ENCODE measurements at places on chromosomes 16 and 17.

- no peak for DNase-seq
These were observed 3.7 kb upstream of the PER1 start for GRCh38 chr17:8155996-8156245.

DNA sequence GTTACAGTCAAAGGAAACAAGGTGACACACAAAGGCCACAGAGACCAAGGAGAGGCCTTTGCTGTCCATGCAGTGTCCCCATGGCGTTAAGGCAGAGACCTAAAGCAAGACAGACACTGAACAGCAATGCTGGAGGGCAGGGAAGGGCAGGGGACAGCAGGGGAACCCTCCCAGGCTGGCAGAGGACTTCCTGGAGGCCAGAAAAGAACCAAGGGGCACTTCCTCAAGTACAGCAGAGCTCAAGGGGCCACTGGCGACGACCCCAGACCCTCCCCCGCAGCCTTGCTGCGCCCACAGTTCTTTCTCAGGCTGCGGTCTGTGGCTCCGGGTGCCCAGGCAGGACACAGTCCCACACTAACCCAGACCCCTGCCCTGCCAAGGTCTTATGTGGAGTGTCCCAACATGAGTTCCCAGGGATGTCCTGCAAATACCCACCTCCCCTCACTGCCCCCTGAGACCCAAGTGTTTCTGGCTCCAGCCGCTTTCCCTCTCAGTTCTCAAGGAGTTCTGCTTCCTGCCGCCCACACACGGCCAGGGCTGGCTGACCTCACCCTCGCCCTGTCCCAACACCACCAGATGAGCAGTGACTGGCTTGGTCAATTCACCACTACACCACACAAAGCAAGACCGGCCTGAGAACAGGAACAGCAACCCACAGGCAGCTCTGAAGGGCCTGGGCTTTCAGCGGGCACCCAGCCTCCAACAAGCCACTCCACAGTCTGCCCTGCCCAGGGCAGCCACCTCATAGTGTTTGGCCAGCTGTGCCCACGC lies 4.2 kb downstream of the CLCN7 start:
- no peak for DNase-seq

- no peak for DNase-seq
These were observed 49.0 kb upstream of the ENPP7 start for GRCh38 chr17:79681628-79682261.

DNA sequence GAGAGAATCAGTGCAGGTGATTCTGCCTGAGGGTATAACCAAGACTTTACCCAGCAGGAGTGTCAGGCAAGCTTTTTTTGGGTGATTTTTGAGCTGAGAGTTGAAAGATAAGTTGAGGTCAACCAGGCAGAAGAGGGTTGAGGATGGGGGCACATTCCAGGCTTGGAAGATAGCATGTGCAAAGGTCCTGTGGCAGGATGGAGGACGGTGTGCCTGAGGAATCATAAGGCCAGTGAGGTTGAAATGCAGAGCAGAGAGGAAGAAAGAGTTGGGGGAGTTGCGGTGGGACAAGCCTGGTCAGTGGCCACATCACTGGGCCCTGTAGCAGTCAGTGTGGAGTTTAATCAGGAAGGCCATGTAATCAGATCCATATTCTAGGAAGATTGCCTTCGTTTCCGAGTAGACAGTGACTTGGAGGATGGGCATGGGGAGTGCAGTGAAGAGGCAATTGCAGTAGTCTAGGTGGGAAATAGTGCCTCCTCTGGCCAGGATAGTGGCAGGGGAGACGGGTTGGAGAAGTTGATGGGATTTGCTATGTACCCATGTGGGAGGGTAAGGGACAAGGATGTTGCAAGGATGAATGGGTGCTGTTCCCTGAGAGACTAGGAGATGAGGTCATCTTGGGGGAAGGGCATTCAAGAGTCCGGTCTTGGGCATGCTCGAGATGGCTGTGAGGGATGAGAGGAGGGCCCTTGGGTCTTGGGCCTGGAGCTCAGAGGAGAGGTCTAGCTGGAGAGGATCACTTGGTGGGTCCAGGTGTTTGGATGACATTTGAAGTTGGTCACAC lies 3.9 kb downstream of the PLEKHG4 start:
- no peak for DNase-seq

DNA sequence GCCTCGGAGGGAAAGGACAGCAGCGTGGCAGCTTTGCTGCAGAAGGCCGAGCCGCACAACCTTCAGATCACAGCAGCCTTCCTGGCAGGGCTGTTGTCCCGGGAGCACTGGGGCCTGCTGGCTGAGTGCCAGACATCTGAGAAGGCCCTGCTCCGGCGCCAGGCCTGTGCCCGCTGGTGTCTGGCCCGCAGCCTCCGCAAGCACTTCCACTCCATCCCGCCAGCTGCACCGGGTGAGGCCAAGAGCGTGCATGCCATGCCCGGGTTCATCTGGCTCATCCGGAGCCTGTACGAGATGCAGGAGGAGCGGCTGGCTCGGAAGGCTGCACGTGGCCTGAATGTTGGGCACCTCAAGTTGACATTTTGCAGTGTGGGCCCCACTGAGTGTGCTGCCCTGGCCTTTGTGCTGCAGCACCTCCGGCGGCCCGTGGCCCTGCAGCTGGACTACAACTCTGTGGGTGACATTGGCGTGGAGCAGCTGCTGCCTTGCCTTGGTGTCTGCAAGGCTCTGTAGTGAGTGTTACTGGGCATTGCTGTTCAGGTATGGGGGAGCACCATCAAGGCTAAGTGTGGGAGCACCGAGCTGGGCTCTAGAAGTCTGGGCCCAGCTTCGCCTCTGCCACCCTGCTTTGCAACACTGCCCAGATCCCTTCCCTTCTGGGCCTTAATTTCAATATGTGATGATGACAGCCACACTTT lies 18.6 kb downstream of the NOD2 start:
- peak; percentile 74 for DNase-seq

DNA sequence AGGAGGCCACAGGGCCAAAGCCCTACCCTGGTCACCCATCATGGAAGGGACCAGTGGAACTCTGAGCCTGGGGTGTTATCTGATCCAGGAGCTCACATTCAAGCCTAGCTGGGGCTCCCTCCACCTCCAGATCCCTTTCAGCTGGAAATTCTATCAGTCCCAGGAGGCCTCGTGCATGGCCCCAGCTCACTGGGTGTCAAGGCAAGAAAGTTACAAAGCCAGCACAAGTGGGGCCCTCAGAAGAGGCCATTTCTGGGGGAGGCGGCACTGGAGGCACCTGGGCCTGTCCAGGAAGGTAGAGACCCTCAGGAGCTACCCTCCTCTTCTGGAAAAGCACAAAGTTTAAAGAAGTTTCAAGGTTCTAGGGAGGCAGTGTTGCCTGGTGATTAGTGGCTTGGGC lies 4.8 kb downstream of the CA7 start:
- DNase-seq: peak; percentile 60

- DNase-seq: peak; percentile 28
These were observed at the start of gene ACSM5 for GRCh38 chr16:20409398-20410120. ACSM5 (plus strand) TSS chr16:20409534; CDS start chr16:20411485, 1,951 bp downstream.

GRCh38 chr17:45784293-45784740 lies at the start of gene CRHR1:
CRHR1 (plus strand) TSS chr17:45784320; CDS start chr17:45784545, 225 bp downstream.
- DNase-seq: no peak

GRCh38 chr16:57297856-57298255 lies 13.4 kb upstream of the PLLP start:
- no peak for DNase-seq

- peak; percentile 81 for DNase-seq
These were observed 4.4 kb downstream of the KDM6B start for GRCh38 chr17:7838090-7839075.

DNA sequence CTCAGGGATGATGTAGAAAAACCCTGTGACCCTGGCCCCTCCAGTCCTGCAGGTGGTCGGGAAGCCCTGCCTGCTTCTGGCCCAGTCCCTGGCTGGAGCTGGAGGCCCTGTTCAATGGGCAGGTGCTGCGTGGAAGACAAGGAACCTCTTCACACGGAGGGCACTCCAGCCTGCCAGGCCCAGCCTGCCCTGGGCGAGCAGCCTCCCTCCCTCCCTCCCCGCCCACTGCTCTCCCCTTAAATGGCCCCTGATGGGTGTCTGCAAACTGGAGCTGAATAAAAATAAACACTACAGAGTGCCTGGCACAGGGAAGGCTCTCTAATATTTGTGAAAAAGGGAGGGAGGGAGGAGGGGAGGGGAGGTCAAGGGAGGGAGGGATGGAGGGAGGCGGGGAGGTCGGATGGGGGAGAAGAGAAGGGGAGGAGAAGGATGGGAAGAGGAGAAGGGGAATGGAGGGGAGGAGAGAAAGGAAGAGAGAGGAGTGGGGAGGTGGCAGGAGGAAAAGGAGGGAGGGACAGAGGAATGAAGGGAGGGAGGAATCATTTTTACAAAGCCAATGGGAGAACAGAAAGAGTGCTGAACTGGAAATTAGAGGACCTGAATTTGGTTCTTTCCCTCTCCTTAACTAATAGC lies 222.8 kb upstream of the TNRC6C start:
- no peak for DNase-seq

DNA sequence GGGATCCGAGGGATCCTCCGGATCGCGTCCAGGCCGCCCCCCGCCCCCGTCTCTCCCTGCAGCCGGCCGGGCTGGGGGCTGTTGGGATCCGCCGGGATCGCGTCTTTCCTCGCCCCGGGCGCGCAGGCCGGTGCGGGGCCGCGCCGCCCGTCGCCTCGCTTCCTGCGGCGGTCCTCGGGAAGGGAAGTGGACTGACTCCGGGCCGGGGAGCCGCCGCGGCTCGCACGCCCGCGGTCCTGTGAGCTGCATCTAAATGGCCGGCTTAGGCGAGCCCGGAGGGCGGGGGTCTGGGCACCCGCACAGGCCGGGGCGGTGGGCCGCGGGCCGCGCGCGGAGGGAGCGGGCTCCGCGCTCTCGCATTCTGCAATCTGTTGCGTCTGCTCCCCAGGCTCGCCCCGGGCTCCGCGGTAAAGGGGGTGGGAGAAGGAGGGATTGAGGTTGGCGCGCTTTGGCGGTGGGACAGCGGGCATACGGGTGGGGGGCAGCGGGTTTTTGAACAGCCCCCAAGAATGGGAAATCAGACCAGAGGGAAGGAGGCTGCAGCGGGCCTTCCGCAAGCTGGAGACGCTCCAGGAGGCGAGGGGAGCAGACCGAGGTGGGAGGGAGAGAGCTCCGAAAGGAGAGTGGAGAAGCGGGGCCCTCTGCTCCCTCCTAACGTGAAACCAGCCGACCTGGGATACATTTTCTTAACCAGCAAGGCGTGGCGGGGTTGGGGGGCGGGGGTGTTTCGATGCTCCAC lies 2.2 kb downstream of the TMEM132E start:
- no peak for DNase-seq

GRCh38 chr17:58247511-58248363 lies 9.4 kb downstream of the LPO start:
- DNase-seq: no peak

- DNase-seq: no peak
These were observed 138.2 kb downstream of the CACNG3 start for GRCh38 chr16:24394341-24394740.

GRCh38 chr17:77002103-77003045 lies 134.2 kb downstream of the MGAT5B start:
- no peak for DNase-seq

GRCh38 chr16:68995011-68995504 lies 110.4 kb upstream of the HAS3 start:
- no peak for DNase-seq

- no peak for DNase-seq
These were observed 101.9 kb downstream of the KCNJ2 start for GRCh38 chr17:70271200-70271599.

- DNase-seq: no peak
These were observed 52.9 kb downstream of the TTC19 start for GRCh38 chr17:16052486-16052885.

DNA sequence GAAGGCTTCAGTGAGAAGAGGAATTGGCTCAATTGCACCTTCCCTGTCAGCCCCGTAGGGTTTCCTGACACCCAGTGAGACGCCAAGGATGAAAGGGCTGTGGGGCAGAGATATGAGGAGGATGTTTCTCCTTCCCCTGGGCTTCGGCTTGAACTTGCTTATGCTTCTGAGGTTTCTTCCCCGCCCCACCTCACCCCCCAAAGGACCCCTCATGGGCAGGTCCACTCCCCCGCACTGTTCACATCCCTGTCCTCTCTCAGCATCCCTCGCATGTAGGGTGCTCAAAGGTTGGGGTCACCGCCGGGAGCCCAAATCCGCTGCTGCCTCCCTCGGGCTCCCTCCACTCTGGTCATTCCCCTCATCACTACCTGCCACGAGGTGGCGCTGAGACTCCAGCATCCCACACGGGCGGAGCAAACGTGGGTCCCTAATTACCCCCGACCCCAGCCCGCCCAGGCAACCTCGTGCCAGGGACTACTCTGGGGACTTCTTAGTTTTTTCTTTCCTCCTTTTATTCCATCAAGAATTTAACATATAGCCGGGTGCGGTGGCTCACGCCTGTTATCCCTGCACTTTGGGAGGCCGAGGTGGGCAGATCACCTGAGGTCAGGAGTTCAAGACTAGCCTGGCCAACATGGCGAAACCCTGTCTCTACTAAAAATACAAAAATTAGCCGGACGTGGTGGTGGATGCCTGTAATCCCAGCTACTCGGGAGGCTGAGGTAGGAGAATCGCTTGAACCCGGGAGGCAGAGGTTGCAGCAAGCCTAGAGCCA lies 3.3 kb upstream of the TRARG1 start:
- DNase-seq: peak; percentile 90

DNA sequence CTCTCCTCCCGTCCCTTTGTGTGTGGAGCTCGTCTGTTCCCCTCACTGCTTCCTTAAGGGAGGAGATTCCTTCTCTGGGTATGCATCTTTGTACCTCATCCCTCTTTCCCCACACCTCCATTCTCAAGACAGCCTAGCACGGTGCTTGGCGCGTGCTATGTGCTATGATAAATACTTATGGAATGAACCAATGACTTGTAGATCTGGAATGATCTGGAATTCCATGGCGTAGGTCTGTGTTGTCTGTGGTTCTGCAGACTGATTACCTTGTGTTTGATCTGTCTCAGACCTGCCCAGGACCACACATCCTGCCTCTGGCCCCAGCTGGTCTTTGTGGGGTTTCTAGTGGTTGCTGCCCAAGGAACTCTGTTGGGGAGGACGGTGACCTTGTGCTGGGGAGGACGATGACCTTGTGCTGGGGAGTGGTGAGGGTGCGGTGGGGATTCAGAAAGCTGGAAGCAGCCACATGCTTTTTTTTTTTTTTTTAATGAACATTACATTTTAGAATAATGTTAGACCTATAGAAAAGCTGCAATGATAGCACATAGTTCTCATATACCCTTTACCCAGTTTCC lies 33.5 kb upstream of the ETV4 start:
- DNase-seq: no peak

DNA sequence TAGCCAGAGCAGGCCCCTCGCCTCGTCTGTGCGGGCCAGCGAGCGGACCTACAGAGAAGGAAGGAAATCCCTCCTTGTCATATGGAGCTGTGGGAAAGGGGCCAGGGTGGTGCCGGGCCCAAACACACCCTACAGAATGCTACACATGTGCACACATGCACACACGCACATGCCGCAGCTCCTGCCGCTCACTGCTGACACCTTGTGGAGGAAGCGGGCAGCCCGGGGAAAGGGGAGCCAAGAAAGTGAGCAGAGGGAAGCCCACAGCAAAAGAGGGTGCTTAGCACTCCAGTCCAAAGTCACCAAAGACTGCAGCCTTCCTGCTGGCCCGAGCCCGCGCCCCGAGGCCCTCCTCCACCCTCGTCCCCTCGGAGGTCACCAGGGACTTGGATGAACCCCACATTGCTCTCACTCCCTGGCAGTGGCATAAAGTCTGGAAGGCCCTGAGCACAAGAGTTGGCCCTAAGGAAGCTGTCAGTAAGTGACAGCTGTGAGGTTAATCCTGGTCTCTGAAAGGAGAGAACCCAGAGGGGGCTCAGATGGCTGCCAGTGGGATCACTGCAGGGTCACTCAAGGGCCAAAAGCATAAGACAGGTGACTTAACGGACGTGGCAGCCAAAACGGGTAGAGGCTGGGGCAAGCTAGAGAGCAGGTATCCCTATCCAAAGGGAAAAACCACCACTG lies 68.2 kb downstream of the MYO18A start:
- peak; percentile 78 for DNase-seq

GRCh38 chr17:47629826-47630225 lies 19.9 kb upstream of the KPNB1 start:
- DNase-seq: no peak

GRCh38 chr16:27824006-27824405 lies 239.5 kb downstream of the GSG1L start:
- no peak for DNase-seq
